ENCODE measurements at places on chromosomes 4 and X.

DNA sequence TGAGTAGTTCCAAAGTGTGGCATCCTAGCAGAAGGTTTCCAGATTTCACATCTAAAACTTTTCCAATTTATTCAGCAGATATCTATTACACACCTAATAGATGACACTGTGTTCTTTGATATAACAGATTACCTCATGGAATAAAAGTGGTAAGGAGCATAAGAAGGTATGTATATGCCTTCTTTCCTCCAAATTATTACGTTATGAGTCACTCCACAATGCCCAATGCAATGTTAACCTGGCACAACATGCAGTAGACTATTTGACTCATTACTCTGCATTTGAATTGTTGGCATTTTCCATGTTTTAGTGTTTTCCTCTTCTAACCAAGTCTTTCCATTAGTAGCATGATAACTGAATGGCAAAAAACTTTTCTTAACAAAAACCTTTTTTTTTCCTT is 383.6 kb downstream of the ADGRL3 start:
- DNase-seq: no peak

DNA sequence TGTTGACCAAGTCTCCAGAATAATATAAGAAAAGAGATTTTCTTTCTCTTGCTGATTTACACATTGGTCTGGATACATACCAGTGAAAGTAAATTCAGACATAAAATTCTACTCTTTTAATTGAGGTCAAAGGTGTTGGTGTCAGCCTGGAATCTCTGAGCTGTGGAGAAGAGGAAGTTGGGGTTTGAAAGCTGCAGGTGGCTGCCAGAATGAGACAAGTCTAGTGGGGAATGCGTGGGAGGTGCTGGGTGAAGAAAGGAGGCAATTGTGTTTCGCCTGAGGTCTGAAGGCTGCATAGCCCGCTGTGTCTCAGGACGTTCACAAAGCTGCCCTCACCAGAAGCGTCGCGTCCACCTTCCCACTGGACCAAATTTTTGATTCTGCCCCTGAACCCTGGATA is 31.2 kb downstream of the PHEX start:
- no peak for DNase-seq

GRCh38 chr4:147363514-147363913 is 117.4 kb upstream of the EDNRA start:
- no peak for DNase-seq

- no peak for DNase-seq
Observed at GRCh38 chrX:129980540-129981199, 1.8 kb upstream of the BCORL1 start.

DNA sequence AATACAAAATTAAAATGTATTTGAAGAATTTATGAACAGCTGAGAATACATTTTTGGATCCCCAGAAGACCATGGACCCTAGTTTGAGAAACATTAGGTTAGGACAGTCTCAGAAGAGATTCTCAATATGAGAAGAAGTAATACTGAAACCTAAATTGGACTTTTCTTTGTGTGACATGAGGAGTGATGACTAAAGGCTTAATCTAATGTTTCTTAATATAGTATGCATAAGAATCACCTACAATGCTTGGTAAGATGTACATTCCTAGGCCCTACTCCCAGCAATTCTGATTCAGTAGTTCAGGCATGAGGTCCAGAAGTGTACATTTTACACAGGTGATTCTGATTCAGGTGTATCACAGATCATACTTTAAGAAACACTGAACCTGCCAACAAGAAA is 31.6 kb upstream of the HUWE1 start:
- DNase-seq: no peak
